Stimulated activated CD4-positive, alpha-beta T cell treated with anti-CD3 and anti-CD28 coated beads, TNF-alpha, amount 100 ng/mL, for 24 hours (primary cell): ENCODE measurements at places on chromosomes 16 and 17.

DNA sequence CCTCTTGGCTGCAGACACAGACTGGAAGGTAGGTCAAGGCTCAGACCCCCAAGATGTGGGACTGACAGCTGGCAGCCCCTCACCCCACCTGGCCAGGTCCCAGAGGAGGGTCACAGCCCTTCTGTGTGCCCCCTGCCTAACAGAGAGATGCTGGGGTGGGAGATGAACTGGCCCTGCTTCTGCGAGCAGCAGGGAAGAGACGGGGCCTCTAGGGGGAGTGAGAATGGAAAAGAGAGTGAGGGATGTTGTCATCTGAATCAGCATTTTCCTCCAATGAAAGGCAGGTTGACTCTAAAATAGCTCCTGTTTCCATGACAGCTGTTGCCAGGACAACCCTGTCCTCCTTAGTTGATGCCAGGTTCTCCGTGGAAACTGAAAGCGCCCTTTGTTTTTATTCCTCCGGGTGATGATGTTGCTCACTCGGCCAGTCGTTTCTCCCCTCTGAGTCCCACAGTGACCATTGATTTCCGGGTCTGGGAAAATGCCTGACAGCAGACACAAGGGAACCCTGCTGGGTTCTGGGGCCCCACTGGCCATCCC, 4.9 kb upstream of the NDRG4 start:
- peak; percentile 31 for DNase-seq

DNA sequence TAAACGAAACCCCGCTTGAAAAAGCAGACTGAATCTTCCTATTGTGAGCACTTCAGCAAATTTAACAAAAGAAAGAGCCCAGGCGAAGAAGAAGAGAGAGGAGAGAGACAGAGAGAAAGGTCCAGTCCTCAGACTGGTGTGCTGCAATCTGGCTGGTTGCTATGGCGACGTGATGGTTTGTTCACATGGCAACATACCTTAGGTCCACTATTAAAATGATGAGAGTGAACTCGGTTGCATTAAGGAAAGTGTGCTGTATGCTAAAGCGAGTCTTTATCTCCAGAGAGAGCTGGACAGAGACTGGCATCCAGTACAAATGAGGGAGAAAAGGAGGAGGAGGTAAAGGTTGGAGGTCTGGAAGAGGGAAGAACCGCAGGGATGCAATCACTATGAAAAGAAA, 271.8 kb upstream of the ZFHX3 start:
- DNase-seq: no peak

DNA sequence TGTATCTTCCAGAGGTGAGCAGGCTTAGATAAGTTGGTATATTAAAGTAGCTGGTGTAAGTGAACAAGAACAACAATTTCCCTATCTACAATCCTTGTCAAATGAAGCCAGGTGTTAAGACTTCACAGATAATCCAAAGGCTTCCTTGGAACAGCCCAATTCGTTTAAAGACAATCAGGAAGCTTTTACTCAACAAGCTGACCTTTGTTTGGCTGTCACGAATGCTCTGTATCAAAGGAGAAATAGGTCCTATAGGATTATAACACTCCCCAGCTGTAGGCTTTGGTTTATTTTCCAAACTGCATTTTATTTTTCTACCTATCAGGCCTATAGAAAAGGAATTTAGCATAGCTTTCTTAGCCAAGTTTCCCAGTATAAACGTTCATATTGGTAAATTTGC, 766.5 kb upstream of the GOT2 start:
- DNase-seq: no peak

- DNase-seq: no peak
Observed at GRCh38 chr16:8714174-8714573, 39.8 kb downstream of the ABAT start.

DNA sequence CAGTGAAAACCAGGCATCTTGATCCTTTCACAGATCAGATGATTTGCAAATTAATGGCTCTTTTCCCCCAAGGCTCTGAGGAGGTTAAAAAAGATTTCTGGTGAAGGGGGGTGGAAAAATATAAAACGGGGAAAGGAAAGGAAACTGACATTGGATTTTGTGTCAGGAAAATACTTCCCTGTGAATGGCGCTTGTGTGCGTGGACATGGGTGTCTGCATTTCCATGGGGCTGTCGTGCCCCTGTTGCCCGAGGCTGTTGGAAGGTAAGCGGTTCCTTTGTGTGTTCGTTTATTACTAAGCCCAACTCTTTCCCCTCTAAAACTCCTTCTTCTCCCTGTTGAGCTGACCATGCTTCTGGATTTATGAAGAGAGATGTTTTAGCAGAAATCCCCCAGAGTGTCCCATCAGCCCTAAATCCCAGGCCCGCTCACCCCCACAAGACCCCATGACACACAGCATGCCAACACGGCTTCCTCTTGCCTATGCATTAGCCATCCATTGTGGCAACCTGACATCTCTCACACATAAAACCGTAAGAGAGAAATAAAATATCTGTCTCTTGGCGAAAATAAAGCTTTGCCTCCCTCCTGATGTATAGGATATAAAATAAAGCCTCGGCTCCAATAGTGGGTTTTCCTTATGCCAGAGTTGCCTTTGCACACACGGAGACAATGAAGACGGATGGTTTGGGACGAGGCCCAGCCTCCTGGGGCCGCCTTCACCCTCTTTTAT, 7.3 kb upstream of the LHX1 start:
- no peak for DNase-seq

DNA sequence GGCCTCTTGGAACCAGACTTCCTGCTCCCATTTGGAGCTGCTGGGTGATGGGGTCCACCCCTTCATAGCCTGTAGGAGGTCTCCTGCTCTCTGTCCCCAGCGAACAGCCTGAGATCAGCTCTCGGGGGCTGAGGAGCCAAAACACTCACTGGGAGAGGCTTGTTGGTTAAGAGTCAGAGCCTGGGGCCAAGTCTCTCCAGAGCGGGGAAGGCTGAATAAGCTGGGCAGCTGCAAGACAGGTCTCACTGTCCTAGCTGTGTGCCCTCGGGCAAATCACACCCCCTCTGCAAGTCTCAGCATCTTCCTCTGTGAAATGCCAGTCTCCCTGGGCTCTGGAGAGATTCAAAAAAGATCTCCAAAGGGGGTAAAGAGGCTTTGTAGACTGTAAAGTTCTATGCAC, 174.6 kb downstream of the WSCD1 start:
- no peak for DNase-seq

GRCh38 chr16:67814567-67814966, 7.9 kb downstream of the TSNAXIP1 start:
- no peak for DNase-seq

DNA sequence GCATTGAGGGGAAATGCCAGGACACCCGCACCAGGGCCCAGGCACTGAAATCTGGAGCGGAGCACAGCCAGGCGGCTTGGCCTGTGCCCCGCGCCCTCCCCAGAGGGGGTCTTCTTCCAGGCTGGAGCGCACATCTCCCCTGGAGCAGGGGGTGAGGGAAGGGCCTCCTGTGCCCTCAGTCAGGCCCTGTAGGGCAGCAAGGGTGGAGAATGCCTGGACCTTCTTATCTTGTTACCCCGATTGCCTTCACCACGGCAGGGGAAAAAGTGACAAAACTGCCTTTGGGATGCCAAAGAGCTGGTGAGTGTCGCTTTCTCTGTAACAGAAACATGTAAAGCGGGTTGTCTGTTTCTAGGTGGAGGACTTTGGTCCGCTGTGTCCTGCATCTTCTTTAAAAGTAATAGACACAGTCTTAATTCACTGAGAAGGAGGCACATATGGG, 48.3 kb upstream of the BAHCC1 start:
- no peak for DNase-seq

DNA sequence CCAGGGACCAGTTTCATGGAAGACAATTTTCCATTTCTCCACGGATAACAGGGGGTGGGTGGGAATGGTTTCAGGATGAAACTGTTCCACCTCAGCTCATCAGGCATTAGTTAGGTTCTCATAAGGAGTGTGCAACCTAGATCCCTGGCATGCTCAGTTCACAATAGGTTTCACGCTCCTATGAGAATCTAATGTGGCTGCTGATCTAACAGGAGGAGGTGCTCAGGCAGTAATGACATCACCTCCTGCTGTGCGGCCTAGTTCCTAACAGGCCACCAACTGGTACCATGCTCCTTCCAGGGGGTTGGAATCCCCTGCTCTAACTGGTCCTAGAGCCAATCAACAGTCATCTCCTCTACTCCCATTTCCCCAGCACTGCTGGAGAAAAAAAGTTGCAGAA, 19.9 kb downstream of the TEX14 start:
- no peak for DNase-seq

DNA sequence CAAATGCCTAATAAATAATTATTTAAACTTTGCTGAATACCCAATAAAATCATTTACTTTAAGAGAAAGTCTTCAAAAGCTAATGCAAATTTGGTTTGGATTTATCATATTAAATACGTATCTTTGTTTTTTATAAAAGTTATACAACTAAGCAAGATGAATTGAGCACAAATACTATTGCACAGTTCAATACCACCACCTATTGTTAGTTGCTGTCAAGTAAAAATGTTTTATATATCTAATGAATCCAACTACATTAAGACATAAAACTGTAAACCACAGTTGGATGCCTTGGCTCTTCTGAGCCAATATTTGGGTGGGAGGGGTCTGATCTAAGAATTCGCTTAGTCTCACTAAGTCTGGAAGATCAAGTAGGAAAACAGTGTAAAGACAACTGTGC, 7.7 kb downstream of the FBXL20 start:
- no peak for DNase-seq

GRCh38 chr17:79750650-79751545, 20.2 kb downstream of the ENPP7 start:
- DNase-seq: no peak

DNA sequence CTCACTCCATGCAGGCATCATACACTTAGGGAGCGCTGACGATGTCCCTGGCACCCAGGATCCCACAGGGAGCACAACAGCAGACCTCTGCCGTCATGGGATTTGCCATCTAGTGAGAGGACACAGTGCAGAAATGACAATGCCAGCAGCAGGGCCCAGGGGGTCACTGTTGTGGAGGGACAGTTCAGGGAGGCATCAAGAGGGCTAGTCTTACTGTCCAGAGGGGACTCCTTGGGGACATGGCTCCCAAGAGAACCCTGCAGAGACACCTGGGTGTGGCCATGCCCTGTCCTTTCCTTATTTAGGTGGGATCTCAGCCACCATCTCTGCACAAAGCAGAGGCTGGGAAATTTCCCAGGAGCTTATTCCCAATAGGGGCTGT, 73.7 kb downstream of the CRISPLD2 start:
- DNase-seq: no peak

GRCh38 chr16:84650062-84650991, 2.0 kb downstream of the KLHL36 start:
- no peak for DNase-seq

- no peak for DNase-seq
Observed at GRCh38 chr16:4376126-4376892, 4.7 kb downstream of the VASN start.

DNA sequence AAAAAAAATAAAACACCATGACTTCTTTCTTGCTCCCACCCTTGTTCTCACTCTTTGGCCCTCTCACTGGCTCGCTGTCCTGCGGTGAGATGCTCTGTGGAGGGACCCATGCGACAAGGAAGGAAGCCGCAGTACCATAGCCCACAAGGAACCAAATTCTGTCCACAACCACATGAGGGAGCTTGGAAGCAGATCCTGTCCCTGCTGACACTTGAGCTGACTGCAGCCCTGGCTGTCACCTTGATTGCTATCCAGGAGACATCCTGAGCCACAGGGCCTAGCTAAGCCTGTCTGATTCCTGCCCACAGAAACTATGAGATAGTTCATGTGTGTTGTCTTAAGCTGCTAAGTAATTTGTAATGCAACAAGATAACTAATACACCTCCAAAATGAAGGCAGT, 4.8 kb upstream of the MT2A start:
- DNase-seq: no peak

GRCh38 chr16:27427538-27427937, 25.6 kb downstream of the IL21R start:
- no peak for DNase-seq

DNA sequence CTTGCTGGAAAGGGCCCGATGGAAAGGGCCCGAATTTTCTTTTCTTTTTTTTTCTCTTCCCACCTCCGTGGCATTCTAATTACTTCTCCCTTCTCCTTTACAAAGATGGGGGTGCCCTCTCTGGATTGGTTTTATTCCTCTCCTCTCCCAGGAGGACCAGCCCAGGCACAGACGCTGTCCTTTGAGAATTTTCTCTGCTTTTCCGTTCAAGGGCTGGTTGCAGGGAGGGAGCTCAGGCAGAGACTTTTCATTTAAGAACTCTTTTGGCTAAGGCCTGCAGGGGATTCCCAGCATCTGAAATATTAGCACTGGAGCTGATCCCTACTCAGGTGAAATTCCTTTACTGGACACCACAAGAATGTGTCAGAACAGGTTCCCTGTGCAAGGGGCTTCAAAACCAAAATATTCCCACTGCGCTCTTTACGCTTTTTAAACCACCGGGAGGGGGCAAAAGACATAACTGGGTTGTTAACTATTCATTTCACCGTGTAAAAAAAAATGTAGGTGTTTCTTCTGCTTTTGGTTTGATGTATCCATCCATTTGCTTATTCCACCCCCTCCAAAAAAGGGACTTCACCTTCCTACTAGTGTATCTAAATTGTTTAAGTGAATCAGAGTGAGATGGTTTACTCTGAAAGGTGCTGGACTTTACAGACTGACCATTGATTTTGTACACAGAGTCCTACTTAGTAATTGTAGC, 1.4 kb downstream of the NFAT5 start:
- no peak for DNase-seq

DNA sequence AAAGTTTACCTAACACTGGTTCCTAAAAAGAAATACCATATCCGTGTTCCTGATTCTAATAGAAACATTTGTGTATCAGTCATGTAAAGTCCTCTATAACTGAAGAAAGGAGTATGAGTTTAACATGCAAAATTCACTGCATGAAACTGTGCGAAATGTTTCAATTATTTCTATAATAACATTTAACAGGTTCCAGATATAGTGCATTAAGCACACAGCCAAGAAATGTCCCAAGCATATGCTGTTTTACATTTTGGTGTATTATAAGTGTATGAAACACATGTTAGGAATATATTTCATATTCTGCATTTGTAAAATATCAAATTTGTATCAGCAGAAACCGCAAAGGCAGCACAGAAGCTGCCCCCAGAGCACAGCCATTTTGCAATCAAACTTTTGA, 764.9 kb downstream of the KCNJ2 start:
- no peak for DNase-seq

- DNase-seq: no peak
Observed at GRCh38 chr17:2549392-2550211, 37.9 kb upstream of the METTL16 start.

DNA sequence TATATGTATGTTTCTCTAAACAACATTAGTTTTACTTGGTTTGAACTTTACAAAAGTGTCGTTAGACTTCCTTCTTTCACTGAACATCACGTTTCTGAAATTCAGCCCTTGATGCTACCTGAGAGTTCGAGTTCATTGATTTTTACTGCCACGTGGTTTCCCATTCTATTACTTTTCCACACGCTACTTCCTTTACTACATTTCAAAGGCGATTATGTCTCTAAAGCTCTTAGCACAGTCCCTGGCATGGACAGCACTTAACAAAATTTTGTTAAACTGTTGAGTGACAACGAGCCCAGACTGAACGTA, 15.9 kb upstream of the ARHGAP17 start:
- DNase-seq: no peak

- DNase-seq: no peak
Observed at GRCh38 chr16:87178977-87179376, 138.2 kb downstream of the C16orf95 start.
